ENCODE measurements at places on chromosomes 5 and 9. TPM values are rescaled to one million over a fixed set of nuclear protein-coding genes. Genes with fewer than 3 reads are reported as not detected.

The SVEP1 gene
- total RNA-seq = not detected

The IL13 gene
- total RNA-seq = 69.0 TPM

The DNAH5 gene
- not detected for total RNA-seq

The PCDHGB1 gene
- total RNA-seq = not detected

The ATP6V0E1 gene
- 171 TPM for total RNA-seq

The MTX3 gene
- 22.8 TPM for total RNA-seq

The MRRF gene
- total RNA-seq = 75.9 TPM

The PRRX2 gene
- total RNA-seq = 0.35 TPM

The ARL14EPL gene
- total RNA-seq = not detected

The C5 gene
- 1.1 TPM for total RNA-seq

GRCh38 chr9:119365291-119366027 is 3.8 kb downstream of the BRINP1 start:
- DNase-seq = no peak

DNA sequence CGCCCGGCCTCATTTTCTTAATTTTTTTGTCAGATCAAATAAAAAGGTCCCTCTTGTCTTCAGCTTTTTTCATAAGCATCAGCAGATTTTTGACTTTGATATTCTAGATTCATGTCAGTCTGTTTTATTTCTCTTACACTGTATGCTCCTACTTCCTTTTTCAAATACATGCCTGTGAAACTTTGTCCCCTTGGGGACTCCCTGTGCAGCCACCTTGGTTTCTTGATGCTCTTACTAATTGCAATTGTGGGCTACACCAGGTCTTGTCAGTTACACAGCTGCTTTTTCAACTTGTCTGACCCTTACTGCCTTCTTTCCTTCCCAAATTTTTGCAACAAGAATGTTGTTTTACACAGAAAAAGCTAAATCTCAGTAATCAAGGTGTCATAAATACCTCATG is 238.2 kb upstream of the KCNN2 start:
- DNase-seq = no peak

GRCh38 chr5:82799361-82800077 is 277.7 kb downstream of the TMEM167A start:
- no peak for DNase-seq

DNA sequence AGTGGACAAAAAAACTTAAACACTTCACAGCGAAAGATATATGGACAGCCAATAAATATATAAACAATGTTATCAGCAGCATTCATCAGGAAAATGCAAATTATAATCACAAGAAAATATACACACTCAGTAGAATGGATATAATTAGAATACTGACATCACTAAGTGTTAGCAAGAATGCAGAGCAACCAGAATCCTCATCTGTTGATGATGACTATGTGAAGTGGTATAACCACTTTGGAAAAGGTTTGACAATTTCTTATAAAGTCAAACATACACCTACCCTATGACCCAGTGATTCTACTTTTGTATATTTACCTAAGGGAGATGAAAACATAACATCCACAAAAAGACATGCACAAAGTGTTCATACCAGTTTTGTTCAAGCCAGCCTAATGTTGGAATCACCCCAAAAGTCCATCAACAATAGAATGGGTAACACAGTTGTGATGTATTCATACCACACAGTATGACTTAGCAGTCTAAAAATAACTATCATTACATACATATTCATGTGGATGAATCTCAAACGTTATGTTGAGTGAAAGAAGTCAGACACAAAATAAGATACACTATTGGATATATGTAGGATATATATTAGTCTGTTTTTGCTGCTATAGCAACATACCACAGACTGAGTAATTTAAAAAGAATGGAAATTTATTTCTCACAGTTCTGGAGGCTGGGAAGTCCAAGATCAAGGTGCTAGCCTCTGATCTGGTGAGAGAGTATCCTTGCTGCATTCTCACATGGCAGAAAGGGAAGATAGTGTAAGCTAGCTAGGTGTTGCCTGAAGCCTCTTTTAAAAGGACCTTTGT is 148.8 kb upstream of the ADAMTSL1 start:
- no peak for DNase-seq

DNA sequence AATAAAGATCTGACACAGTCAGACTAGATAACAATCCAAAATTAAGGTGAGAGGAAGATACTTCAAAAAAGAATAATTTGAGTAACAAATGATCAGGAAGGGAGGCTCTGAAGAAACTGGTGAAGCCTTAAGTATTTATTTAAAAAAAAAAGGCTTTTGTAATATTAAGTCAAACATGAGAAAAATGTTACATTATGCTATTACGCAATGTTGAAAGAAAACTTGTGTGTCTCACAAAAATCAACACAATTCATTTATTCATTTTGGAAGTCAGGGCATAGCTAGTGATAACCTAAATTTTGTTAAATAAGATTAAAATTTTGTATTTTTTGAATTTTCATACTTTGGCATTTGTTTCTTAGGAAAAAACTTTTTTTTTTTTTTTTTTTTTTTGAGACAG is 28.2 kb downstream of the WDR41 start:
- DNase-seq = no peak

DNA sequence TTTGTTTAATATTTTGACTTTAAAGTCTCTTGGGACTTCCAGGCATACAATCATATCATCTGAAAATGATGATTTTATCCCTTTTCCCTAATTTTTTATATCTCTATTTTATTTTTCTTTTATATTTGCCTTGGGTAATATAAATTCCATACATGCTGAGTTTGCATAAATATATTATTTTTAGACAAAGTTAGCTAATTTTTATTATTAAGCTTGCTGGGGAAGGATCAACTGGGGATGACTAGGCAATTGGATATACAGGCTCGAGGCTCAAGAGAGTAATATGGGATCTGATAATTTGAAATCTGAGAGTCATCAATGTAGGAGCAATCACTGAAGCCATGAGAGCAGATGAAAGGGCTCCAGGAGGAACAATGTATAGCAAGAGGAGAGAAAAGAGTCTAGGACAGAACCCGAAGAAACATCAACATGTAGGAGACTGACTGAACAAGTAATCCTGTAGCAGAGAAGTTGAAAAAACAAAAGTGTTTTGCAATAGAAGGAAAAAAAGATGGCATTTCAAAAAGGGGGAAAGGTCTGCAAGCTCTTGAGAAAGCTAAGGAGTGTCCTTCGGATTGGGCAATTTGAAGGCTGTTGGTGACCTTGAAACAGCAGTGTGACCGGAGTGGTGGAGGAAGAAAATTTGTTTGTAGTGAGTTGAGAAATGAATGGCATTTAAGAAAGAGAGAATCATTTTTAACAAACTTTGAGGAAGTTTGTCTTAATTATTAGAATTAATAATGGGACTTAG is 17.0 kb upstream of the RHOBTB3 start:
- DNase-seq = no peak

DNA sequence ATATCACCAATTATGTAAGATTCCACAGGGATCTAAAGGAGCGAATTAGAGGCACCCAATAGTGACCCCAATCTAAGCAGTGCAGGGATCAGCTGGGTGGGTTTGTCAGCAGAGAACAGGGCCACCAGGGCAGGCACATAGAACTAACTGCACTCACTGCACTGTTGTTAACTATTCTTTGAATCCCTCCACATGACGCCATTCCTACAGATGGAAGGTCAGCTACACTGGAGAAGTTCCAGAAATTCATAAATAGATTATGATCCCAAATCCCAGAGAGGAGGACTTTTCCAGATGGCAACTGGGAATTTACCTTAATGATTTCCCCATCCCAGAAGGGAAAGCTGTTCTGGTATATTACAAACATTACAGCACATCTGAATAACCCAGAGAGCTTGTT is 84.2 kb downstream of the THBS4 start:
- no peak for DNase-seq

GRCh38 chr9:16119261-16120230 is 566.7 kb downstream of the CCDC171 start:
- no peak for DNase-seq

- DNase-seq = no peak
Measured at GRCh38 chr5:33936381-33937016, at the start of gene RXFP3. Gene RXFP3, plus strand, starts transcription at chr5:33936386. Its CDS starts 355 bp downstream, at chr5:33936741.

- DNase-seq = no peak
Measured at GRCh38 chr9:135815830-135816650, 91.3 kb downstream of the CAMSAP1 start.

GRCh38 chr9:107694390-107694789 is 204.8 kb upstream of the KLF4 start:
- no peak for DNase-seq

GRCh38 chr5:124744170-124744971 is 2.1 kb downstream of the ZNF608 start:
- no peak for DNase-seq

DNA sequence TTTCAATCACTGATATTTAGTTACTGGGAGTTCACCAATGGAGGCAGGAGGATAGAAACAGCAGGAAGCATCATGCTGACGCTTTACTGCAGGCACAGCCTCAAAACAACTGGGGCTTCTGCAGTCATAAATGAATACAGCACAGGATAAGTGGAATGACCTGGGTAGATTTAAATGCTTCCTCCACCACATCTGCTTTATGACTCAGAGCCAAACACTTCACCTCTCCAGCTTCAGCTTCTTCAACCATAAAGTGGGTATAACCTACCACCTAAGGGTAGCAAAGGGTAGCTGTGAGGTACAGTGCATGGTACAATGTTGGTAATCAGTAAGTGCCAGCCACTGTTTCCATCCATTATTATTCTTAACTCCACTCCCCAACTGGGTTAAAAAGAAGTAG is 28.4 kb downstream of the RASEF start:
- no peak for DNase-seq

GRCh38 chr5:52015760-52016159 is 632.5 kb downstream of the ISL1 start:
- no peak for DNase-seq
